Esophagus muscularis mucosa (tissue), 4 donors: ENCODE measurements at places on chromosomes 1 and 21.

GRCh38 chr21:33968080-33968994 is 52.7 kb upstream of the ATP5PO start:
- no peak overlapping the region for H3K4me3 ChIP-seq
- DNase-seq = no peak
- no peaks in the 10 kb centered on the region for H3K27me3 ChIP-seq
- H3K27ac ChIP-seq = peak overlapping the region; percentile 30
- no peaks in the 10 kb centered on the region for H3K36me3 ChIP-seq

GRCh38 chr1:191711961-191712360 is 446.3 kb upstream of the RGS18 start:
- no peak overlapping the region for H3K4me3 ChIP-seq
- no peak overlapping the region for H3K27ac ChIP-seq
- no peaks in the 10 kb centered on the region for H3K27me3 ChIP-seq
- no peak for DNase-seq
- H3K4me1 ChIP-seq = no peaks in the 10 kb centered on the region
- no peaks in the 10 kb centered on the region for H3K36me3 ChIP-seq

- no peaks in the 10 kb centered on the region for H3K36me3 ChIP-seq
- no peaks in the 10 kb centered on the region for H3K27me3 ChIP-seq
- no peak overlapping the region for H3K4me3 ChIP-seq
- no peaks in the 10 kb centered on the region for H3K4me1 ChIP-seq
These were observed 50.7 kb downstream of the SPATA17 start for GRCh38 chr1:217681806-217682205.

DNA sequence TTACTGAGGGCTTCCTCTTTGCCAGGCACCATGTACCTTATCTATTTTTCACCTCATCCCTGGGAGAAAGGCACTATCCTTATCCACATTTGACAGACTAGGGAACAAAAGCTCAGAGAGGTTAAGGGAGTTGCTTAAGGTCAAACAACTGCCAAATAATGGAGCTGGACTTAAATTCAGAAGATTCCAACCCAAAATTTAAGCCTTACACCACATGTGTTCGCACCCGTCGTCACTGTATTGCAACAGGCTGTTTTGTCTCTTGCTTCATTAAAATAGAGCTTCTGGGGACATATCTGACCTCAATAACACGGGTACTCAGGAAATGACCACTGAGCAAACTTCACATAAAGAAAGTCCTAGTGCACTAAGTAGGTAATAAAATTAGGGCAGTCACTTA is 62.0 kb downstream of the TRABD2B start:
- H3K36me3 ChIP-seq = no peaks in the 10 kb centered on the region
- no peak overlapping the region for H3K4me3 ChIP-seq
- no peak for DNase-seq

GRCh38 chr21:45331531-45332147 is 43.9 kb upstream of the POFUT2 start:
- H3K4me1 ChIP-seq = peaks cover 6% of the 10 kb centered on the region
- no peak overlapping the region for H3K4me3 ChIP-seq
- no peaks in the 10 kb centered on the region for H3K27me3 ChIP-seq
- no peak for DNase-seq

GRCh38 chr1:156849151-156849496 is 9.8 kb downstream of the INSRR start:
- H3K4me3 ChIP-seq = no peak overlapping the region
- peaks cover 13% of the 10 kb centered on the region for H3K27me3 ChIP-seq
- DNase-seq = no peak
- peaks cover 10% of the 10 kb centered on the region for H3K4me1 ChIP-seq
- H3K27ac ChIP-seq = no peak overlapping the region
- H3K36me3 ChIP-seq = no peaks in the 10 kb centered on the region
